ENCODE measurements at places on chromosomes 2 and 18.

DNA sequence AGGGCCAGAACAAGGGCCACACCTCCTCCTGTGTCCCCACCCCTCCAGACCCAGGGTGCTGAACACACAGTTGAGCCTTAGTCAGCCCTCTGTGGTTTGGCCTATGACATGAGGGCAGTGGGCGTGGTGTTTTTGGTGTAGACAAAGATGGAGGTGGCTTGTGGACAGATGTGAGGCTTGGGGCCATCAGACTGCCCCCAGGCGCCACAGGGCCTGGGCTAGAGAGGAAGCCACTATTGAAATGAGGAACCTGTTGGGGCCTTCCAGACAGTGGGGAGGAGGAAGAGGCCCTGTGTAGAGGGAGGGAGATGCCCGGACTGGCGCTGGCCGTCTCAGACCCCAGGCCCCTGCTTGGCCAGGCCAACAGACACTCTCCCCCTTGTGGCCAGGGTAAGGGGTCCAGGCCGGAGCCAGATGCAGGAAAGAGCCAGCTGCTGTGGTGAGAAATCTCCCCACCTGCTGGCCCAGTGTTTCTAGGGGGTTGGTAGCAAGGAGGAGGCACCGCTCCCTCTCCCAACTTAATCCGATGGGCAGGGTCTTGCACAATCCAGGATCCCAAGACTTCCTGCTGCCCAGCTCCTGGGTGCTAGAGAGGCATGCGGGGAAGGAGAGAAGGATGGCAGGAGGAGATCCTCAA lies 53.8 kb downstream of the SMAD7 start:
- peak; percentile 40 for DNase-seq

DNA sequence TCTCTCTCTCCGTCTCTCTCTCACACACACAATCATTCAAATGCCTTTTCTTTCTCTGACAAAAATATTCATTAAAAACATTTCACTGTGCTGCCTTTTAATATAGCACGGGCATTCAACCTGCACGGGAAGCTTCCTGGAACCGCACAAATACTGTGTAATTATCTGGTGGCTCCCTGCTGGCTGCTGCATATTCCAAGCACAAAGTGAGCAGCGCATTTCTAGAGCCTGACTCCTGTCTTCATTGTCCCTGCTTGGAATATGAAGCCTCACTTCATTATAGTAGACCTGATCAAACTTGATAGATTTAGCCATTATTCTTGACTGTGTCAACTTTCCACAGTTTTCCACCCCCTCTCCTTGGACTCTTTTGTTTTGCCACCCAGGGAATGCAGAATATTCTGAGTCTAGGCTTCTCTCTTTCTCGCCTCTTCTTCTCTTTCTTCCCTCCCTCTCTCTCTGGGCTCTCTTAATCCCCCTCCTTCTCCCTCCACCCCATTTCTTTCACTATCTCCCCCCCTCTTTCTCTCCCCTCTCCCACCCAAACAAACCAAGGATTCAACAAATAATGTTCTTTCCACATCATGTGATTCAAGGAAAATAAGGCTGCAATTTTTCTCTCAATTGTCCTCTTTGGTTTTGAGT lies 672.1 kb upstream of the FANCL start:
- DNase-seq = no peak

DNA sequence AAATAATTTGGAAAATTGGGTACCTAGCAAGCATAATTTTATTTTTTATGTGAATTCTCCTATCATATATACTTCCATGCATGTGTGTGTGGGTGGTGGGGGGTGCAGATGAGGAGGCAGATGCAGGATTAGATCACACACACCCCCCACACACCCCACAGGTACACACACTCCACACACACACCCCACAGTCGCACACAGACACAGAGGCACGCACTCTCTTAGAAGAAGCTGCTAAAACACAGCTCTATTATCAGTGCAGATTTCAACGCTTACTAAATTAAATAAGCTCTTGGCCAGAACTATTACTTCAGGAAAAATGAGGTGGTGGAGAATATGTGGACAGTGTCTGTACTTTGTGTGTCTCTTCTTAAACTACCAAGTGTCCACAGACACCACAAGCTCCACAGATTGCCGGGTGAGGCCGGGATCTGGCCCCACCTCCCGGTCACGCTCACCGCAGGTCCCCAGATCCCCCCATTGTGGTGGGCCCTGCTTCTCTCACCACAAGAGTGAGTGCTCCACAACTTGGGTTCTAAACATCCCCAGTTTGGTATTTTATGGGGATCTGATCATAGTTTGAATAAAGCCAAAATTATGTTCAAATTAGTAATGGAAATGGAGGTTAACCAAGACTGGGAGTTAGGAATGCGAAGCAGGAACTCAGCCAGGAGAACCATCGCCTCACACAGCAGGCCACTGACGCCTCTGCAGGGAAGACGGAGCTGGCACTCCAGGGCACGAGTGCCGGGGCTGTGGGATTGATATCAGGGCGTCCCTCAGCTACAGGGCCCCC lies 102.1 kb downstream of the PXDN start:
- DNase-seq = peak; percentile 55

DNA sequence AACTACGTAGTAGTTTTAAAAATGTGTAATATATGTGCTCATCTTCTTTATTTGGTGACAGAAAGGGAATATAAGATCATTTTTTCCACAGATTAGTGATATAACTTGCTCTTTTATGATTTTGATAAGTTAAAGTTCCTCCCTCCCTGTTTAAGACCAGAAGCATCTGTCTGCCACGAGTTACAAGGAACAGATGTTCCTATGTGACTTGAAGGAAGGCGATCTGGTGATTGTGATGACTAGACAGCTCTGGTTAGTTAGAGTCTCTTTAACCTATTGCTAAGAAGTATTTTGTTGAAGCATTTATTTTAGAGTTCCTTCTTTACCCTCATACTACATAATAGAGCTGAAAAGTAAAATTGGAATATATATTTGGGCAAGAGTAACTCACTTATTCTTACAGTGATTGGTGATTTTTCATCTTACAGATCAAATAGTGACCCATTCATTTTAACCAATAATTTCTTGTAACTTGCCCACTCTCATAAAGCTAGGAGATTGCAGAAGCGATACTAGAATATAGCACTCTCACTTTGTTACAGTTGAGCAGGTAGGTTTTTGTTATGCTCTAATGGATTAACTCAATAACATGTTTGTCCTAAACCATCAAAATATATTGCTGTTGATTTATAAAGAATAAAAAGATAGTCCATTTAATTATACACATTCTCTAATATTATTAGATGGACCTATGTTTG lies 218.7 kb downstream of the SLC4A10 start:
- DNase-seq = no peak

DNA sequence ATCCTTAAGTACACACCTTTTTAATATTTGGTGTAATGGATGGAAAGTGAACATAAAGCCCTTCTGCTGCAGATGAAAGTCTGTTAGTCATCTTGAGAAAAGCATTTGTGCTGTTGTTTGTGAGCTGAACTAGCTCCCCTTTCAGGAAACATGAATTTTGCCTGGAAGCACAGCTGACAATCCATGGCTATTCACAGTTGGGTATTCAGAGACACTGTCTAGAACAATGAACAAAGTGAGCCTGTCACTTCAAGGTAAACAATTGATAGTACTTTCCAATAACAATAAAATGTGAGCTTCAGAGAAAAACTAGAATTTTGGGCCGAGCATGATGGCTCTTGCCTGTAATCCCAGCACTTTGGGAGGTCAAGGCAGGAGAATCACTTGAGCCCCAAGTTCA lies 6.8 kb upstream of the EFHD1 start:
- DNase-seq = no peak

DNA sequence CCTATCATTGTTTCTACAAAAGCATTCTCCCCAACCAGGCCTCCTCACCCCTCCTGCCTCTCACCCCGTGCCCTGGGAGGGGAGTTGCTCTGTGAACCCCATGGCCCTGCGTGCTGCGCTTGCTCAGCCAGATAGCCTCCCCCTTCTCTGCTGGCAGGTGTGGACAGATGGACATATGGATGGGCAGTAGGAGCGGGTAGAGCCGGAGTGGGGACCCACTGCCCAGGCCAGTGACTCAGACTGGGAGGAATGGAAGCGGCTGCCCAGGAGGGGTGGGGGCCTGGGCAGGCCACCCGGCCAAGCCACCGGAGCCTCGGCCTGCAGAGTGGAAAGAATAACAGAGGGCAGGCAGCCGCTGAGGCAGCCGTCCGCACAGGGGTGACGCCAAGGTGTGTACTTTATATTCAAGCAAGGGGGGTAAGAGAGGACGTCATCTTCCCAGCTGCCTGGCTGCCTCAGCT lies 8.7 kb downstream of the CYP26B1 start:
- no peak for DNase-seq

DNA sequence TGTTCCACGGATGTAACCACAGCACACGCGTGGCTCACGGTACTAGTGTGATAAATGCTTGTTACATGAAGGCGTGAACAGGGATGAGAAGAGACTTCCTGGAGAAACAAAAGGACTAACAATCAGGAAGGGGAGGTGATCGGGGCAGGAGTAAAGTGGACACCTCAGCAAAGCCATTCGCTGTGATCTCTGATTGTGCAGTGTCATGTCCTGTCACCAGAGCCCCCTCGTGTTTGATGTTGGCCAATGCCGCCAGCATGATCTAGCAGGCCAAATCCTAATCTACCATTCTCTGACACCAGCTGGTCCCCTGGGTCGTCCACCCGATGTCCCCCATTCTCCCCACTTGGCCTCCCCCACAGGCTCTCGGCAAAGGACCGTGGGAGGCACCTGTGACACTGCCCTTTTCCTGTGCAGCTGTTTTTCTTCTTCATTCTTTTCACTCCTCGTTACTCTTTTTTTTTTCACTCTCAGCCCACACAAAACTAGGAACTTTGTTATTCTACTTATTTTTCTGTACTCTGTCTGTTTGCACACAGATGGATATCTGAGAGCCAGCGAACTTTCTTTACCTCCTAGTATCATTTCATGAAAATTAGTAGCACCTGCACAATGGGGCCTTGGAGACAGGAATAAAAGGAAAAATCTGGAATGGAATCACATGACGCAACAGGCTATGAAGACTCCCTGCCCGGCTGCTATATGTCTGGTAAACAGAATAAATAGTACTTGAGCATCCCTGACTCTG lies 146.8 kb downstream of the TGIF1 start:
- peak; percentile 36 for DNase-seq

GRCh38 chr2:209456489-209456888 lies 32.6 kb downstream of the MAP2 start:
- no peak for DNase-seq

GRCh38 chr2:142463047-142463446 lies 332.2 kb upstream of the LRP1B start:
- DNase-seq = no peak

DNA sequence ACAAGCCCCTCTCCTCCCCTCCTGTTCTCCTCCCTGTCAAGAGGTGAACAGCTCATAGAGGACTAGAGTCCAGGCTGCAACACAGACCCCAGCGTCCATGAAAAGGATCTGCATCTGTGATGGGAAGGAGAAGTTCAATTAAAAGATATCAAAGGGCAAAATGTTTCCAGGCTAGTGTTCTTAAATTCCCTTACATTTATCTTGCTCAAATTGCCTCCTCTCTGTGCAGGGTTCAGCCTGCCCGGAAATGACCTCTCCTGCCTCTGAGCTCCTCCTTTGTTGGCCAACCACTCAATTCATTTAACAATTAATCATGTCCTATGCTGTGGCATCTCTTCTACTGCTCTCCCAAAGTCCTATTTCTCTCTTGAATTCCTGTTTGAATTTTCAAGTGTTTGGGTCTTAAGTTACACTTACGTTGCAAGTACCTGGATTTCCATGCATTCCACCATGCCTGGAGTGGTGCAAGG lies 105.3 kb downstream of the TSN start:
- no peak for DNase-seq

DNA sequence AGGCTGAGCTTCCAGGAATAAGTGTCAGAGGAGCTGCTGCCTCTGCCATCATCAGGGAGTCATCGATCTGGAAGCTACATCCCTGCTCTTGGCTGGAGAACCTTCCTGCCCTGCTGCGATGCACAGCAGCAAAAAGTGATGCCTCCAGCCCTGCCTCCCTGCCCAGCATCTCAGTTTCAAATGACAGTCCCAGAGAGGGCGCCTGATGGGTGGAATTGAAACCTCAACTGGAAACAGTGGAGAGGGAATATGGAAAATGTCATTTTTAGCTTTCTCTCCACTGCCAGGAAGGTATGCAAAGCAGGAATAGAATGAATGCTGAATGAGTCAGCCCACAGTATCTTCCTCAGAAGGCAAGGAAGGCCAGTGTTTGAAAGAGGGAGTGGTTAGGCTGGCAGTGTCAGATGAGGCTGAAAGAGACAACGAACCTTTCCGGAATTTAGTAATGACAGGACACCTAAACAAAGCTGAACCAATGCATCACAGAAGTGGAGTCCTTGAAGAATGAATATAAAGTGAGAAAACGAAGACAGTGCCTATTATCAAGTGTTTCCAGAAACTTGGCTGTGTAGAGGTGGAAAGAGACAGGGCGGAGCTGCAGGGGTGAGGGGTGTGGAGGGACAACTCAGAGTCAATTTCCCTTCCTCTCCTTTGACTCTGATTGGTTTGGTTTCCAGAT lies 153.9 kb upstream of the NDUFV2 start:
- peak; percentile 79 for DNase-seq

DNA sequence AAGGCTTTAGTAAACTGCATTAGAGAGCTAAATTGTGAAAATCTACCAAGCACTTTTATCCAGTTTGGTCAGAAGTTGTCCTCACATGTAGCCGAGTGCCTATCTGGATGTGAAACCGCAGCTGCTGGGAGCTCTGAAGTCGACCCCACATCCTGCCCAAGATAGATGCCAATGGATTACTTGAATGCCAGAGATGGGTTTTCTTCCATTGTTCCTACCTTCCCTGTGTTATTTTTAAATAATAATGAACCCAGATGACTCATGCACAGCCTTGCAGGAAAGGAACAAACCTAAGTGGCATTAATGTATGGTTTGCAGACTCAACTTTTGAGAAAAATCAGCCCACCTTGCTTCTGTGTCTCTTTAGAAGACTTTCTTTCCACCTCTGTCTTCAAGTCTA lies 408.5 kb downstream of the FBXO15 start:
- no peak for DNase-seq

DNA sequence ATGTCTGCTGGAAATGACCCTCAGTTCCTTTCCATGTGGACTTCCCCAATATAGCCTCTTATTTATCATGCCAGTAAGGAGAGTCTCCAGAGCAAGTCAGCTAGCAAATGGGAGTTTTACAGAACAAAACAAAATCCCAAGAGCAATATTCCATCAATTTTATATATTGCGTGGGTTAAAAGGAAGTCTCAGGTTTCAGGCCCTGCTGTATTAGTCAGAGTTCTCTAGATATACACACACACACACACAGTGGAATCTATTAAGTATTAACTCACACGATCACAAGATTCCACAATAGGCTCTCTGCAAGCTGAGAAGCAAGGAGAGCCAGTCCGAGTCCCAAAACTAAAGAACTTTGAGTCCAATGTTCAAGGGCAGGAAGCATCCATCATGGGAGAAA lies 102.8 kb upstream of the MAP2 start:
- peak; percentile 60 for DNase-seq

- no peak for DNase-seq
These were observed 183.5 kb downstream of the SLC4A3 start for GRCh38 chr2:219810895-219811294.

All from choroid plexus epithelial cell (primary cell).